ENCODE measurements at places on chromosomes 13 and 19. TPM values are rescaled to one million over a fixed set of nuclear protein-coding genes. Genes with fewer than 3 reads are reported as not detected.

Gene DLEU7
- polyA plus RNA-seq, result 0.69 TPM

Gene FBXL12
- polyA plus RNA-seq, result 36.4 TPM

Gene KASH5
- polyA plus RNA-seq, result not detected

Gene WDR88
- 0.63 TPM for polyA plus RNA-seq

Gene ZNF85
- 9.6 TPM for polyA plus RNA-seq

- DNase-seq, result no peak
- no peaks in the 10 kb centered on the region for H3K27me3 ChIP-seq
- H3K36me3 ChIP-seq, result peaks cover 4% of the 10 kb centered on the region
Observed at GRCh38 chr19:1159864-1160595, 14.0 kb downstream of the SBNO2 start.

DNA sequence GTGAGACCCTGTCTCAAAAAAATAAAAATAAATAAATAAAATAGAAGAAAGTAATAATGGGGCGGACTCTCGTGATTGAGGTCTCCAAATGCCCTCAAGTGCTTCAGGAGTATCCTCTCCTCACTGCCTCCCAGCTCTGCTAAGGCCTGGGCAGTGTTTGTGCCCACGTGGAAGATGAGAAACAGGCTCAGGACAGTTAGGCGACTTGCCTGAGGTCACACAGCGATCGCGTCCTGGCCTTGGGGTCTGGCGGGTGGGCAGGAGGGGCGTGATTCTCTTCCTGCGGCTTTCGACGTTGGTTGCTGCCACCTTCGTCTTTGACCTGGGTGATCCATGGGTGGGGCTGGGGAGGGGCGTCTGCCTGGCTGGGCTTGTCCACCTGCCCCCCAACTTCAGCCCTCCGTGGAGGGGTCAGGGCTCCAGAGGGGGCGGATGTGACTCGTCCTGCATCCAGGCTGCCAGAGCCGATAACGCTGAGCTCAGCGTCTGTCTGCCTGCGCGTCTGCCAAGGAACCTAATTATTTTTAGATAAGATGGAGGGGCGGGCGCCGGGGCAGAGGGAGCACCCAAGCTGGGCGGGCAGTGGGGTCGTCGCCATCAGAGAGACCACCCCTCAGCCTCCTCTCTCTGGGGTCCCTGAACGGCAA is 56.9 kb downstream of the NFIC start:
- H3K27me3 ChIP-seq, result no peaks in the 10 kb centered on the region
- H3K36me3 ChIP-seq, result peaks cover 21% of the 10 kb centered on the region
- no peak for DNase-seq
- H3K4me3 ChIP-seq, result no peak overlapping the region

DNA sequence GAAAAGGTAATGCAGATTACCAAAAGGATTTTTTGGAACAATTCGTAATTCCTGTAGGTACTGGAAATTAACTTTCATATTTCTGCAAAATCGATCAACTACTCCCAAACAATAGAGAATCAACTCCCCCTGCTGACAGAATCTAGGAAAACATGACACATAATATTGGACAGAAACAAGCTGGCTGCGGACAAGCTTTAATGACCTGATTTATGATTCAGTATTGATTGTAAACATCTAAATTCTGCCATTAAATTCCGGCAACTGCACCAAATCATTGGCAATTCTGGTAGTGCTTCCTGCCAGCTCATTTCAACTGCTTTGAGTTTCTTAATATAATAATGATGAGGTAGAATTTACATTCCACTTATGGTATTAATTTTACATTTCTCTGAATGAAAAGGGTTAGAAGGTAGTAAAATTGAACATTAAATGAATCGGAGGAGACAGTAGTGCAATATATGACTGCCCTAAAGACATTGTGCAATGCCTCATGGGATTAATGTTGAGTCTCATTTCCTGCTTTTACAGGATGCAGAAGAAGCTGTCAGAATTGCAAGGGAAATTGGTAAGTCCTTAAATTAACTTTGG is 146.5 kb downstream of the PCCA start:
- peak; percentile 83 for DNase-seq

- H3K27ac ChIP-seq, result no peak overlapping the region
- H3K36me3 ChIP-seq, result no peaks in the 10 kb centered on the region
- H3K4me1 ChIP-seq, result peaks cover 38% of the 10 kb centered on the region
- no peak for DNase-seq
- H3K27me3 ChIP-seq, result peaks cover 77% of the 10 kb centered on the region
Observed at GRCh38 chr19:17953869-17954268, 13.0 kb upstream of the KCNN1 start.

- no peaks in the 10 kb centered on the region for H3K36me3 ChIP-seq
- no peak overlapping the region for H3K4me3 ChIP-seq
- peaks cover 11% of the 10 kb centered on the region for H3K27me3 ChIP-seq
- H3K4me1 ChIP-seq, result peaks cover 8% of the 10 kb centered on the region
- no peak for DNase-seq
Observed at GRCh38 chr19:3336680-3337523, 29.5 kb upstream of the NFIC start.

- no peak overlapping the region for H3K4me3 ChIP-seq
- peaks cover 35% of the 10 kb centered on the region for H3K4me1 ChIP-seq
- peak overlapping the region; percentile 67 for H3K27ac ChIP-seq
- peak; percentile 91 for DNase-seq
- no peaks in the 10 kb centered on the region for H3K27me3 ChIP-seq
- H3K36me3 ChIP-seq, result no peaks in the 10 kb centered on the region
Observed at GRCh38 chr19:2969104-2969504, 8.3 kb upstream of the TLE6 start.

DNA sequence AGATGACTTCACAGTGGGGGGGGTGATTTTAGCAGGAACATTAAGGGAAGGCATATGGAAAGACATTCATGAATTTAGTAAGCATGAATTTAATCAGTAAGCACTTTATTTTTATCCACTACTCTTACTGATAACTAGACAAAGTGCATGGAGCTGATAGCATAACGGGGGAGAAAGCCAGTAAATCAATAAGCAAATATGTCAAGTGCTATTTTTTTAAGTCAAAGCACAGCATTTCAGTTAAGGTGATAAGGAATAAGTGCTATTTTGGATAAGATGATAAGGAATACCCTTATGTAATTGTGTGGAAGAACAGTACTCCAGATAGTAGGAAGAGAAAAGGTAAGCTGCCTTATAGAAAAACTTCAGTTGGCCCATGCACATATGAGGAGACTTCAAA is 19.4 kb downstream of the UFM1 start:
- H3K4me1 ChIP-seq, result no peaks in the 10 kb centered on the region
- H3K27ac ChIP-seq, result no peak overlapping the region

DNA sequence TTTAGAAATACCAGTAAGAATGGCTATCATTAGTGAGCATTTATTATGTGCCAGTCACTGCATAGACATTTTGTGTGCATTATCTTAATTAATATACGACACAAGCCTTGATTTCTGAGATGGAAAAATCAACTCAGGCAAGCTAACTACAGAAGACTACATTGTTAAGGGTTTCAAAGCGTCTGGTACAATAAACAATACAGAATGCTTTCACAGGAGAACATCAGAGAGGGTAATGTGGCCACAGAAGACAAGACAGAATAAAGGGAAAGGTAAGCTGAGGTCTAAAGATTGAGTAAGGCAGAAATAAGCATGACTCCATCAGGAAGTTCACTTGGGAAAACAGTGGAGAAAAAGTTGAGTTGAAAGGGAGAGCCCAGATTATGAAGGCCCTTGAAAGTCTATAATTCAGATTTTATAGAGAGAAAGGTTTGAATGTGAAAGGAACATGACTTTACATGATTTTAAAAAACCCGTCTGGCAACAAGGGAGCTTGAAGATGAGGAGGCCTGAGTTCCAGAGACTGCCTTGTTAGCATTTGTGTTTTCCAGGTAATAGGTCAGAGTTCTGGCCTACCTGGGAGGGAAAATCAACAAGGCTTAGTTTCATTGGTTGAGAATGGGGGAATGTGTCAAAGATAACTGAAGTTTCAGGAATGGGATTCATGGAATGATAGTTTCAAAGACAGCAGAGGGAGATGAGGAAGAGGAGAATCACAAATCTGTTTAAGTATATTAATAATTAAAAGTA is 1.8 kb upstream of the MBNL2 start:
- no peak for DNase-seq
- H3K36me3 ChIP-seq, result no peaks in the 10 kb centered on the region
- H3K4me1 ChIP-seq, result peaks cover 8% of the 10 kb centered on the region
- no peak overlapping the region for H3K4me3 ChIP-seq

DNA sequence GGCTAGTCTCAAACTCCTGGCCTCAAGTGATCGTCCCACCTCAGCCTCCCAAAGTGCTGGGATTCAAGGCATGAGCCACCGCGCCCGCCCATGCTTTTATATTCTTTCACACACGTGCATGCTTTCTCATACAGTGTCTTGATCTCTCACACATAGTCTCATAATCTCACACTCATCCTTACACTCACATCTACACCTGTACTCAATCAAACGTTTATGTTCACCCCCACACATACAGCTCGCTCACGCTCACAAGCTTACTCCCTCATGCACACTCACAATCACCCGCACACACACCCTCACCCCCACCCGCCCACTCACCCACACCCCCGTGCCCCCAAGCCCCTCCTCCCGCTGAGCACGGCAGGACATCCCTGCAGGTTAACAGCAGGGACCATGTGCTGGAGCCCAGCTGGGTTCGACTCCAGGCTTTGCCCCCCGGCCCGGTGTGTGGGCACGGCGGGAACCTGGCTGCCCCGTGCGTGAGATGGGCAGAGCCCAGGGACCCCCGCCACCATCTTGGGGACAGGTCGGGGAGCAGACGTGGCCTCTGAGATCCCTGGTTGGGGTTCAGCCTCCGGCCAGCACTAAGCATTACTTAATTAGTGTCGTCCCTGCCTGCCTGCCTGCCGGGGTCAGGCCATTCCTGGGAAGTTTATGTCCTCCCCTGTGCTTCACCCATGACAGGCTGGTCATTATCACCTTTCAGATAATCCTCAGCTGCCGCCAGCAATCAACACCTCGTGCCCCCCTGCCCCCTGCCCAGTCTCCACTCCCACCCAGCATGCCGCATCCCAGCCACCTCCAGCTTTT is 11.4 kb downstream of the SBK2 start:
- H3K27me3 ChIP-seq, result peaks cover 9% of the 10 kb centered on the region
- H3K4me1 ChIP-seq, result peaks cover 43% of the 10 kb centered on the region
- no peaks in the 10 kb centered on the region for H3K36me3 ChIP-seq
- H3K4me3 ChIP-seq, result no peak overlapping the region
- peak; percentile 54 for DNase-seq

- DNase-seq, result peak; percentile 73
- H3K36me3 ChIP-seq, result peaks cover 3% of the 10 kb centered on the region
- no peak overlapping the region for H3K4me3 ChIP-seq
- H3K27me3 ChIP-seq, result no peaks in the 10 kb centered on the region
Observed at GRCh38 chr19:52343548-52343947, 7.5 kb downstream of the ZNF610 start.

- no peaks in the 10 kb centered on the region for H3K4me1 ChIP-seq
- H3K4me3 ChIP-seq, result no peak overlapping the region
- H3K27ac ChIP-seq, result no peak overlapping the region
Observed at GRCh38 chr13:102090532-102090931, 311.3 kb downstream of the FGF14 start.

DNA sequence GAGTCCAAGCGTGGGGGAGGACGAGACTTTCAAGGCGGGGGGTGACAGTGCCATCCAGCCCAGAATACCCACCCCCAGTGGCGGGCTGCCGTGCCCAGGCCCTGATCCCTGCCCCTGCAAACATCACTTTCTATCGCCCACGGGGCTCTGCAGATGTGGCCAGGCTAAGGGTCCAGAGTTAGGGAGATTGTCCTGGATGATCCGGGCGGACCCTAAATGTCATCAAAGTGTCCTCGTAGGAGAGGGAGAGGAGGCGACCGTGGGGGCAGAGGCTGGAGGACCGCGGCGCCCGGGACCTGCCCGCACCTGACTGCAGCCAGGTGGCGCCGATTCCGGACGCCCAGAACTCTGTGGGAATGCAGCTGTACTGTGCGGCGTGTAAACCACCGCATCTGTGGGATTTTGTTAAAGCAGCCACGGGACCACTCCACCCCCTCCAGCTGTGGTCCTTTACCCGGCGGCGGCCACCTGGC is 32.4 kb downstream of the GJA3 start:
- H3K27me3 ChIP-seq, result peaks cover 46% of the 10 kb centered on the region
- peak overlapping the region; percentile 82 for H3K27ac ChIP-seq
- H3K4me3 ChIP-seq, result peak overlapping the region; percentile 61
- peaks cover 20% of the 10 kb centered on the region for H3K4me1 ChIP-seq
- peak; percentile 33 for DNase-seq
- no peaks in the 10 kb centered on the region for H3K36me3 ChIP-seq

GRCh38 chr13:28545583-28546333 is 50.8 kb upstream of the FLT1 start:
- no peaks in the 10 kb centered on the region for H3K4me1 ChIP-seq
- no peak overlapping the region for H3K27ac ChIP-seq
- DNase-seq, result no peak
- H3K27me3 ChIP-seq, result peaks cover 4% of the 10 kb centered on the region
- no peak overlapping the region for H3K4me3 ChIP-seq

DNA sequence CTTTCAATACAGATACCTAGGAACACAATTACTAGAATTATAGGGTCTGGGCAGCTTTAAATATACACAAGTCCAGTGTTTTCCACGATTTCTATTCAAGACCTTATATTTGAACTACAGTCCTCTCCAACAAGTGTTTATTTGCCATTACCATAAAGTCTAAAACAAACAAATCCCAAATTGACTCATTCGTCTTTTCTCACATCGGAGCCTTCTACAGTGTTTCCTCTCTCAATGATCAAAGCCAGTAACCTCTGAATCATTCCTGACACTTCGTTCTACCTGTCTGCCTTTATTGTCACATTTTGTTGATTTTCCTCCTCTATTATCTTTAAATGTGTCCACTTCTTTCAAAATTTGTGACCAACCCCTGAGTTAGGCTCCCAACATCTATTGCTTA is 1356.5 kb upstream of the SLC10A2 start:
- H3K4me1 ChIP-seq, result no peaks in the 10 kb centered on the region
- no peaks in the 10 kb centered on the region for H3K36me3 ChIP-seq
- H3K4me3 ChIP-seq, result no peak overlapping the region
- no peaks in the 10 kb centered on the region for H3K27me3 ChIP-seq

- H3K4me1 ChIP-seq, result peaks cover 4% of the 10 kb centered on the region
- H3K27ac ChIP-seq, result peak overlapping the region; percentile 73
- no peaks in the 10 kb centered on the region for H3K27me3 ChIP-seq
- H3K4me3 ChIP-seq, result no peak overlapping the region
Observed at GRCh38 chr13:48252176-48252575, 19.2 kb downstream of the ITM2B start.

DNA sequence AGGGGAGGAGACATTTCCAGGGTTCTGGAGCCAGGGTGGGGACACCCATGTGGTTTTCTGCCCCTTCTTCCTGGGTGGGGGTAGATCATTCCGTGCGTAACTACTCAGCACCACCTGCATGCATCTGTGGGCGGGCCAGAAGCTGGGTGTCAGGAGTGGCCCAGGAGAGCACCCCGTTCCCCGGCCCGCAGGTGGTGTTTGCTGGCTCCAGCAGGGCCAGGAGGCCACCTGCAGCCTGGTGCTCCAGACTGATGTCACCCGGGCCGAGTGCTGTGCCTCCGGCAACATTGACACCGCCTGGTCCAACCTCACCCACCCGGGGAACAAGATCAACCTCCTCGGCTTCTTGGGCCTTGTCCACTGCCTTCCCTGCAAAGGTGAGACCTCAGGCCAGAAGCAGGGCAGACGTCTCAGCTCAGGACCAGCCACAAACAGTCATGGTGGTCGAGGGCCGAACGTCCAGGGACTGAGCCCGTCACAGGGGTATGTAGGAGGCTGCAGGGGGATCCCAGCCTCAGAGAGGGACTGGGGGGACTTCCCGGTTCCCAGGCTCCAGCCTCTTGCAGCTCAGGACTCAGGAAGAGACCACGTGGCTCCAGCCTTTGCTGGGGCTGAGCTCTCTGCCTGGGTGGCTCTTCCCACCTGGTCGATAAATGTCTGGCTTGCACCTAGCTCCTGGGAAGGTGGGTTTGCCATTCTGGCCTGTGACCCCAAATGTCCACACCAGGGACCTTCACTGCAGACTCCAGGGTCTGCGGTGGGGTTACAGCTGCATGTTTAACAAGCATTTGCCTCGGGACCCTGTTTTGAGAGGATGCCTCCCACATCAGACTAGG is 1.6 kb downstream of the FSTL3 start:
- peaks cover 52% of the 10 kb centered on the region for H3K4me1 ChIP-seq
- H3K27me3 ChIP-seq, result peaks cover 18% of the 10 kb centered on the region
- peak overlapping the region; percentile 59 for H3K27ac ChIP-seq
- no peak overlapping the region for H3K4me3 ChIP-seq
